ENCODE measurements at places on chromosomes 12 and 14.

DNA sequence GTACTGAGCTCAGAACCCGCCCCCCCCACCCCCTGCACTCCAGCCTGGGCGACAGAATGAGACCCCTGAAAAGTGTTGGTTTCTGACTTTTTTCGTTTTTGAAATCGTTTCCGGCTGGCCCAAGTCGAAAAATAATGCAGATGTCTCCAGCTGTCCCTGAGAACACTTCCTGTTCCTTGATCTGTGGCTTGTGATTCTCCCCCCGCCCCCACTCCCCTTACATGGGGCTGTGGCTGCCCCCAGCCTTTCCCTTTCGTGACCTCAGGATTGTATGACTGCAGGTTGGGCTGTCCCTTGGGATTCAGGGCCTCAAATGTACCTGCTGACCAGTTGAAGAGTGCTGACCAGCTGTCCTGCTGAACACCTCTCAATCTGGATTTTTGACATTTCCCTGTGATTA is 34.1 kb downstream of the NOC4L start:
- no peak for DNase-seq

DNA sequence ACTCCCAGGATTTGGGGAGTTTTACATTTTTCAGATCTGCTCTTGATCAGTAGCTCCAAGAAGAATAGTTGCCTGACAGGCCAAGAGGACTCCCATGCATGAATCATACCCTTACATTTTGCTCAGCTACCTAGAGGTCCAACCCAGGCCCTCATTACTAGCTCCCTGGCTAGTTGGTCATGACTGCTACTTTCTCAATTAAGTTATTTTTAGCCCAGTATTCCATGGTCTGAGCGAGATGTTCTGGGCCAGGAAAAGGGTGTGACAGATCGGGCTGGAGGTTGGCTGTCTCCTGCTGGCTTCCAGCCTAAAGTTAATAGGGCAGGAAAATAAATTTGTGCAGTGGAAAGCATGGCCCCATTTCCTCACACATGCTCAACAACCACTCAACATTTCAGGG is 379.2 kb downstream of the GRIN2B start:
- no peak for DNase-seq

DNA sequence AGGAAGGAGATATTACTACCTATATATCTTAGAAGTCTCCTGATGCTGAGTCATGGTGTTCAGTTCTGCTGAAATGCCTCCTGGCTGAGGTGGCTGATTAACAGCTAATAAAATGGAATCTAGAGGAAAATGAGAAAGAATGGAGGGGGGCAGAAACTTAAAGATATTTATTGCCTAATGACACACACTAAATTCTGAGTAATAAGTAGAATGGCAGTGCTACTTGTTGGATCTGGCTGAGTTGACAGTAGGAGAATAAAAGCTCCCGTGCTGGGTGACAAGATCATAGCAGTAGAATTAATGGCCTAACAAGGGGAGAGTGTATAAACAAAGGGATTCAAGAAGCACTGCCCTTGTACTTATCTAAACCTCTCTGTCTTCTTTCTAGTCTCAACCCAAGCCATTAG is 137.5 kb downstream of the CNTN1 start:
- DNase-seq, result no peak

GRCh38 chr14:59428581-59429012 is 36.6 kb downstream of the GPR135 start:
- no peak for DNase-seq

DNA sequence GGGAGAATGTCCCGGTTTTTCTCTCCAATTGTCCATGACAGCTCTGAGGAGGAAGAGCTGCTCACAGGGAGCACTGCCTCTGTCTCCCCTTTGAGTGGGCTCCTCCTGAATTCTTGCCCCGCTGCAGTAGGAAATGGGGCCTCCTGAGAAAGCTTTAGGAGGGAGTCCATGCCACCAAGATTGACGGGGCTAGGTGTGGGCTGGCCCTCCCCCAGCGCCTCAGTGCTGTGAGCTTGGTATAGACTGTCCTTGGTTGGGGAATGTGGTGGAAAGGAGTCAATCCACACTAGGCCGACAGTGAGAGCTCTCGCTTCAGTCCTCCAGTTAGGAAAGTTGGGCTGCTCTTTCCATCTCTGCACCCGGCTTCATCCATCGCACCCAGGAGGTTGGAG is 23.4 kb upstream of the CTDSP2 start:
- DNase-seq, result no peak

- no peak for DNase-seq
Measured at GRCh38 chr14:75510547-75510946, 11.7 kb upstream of the BATF start.

DNA sequence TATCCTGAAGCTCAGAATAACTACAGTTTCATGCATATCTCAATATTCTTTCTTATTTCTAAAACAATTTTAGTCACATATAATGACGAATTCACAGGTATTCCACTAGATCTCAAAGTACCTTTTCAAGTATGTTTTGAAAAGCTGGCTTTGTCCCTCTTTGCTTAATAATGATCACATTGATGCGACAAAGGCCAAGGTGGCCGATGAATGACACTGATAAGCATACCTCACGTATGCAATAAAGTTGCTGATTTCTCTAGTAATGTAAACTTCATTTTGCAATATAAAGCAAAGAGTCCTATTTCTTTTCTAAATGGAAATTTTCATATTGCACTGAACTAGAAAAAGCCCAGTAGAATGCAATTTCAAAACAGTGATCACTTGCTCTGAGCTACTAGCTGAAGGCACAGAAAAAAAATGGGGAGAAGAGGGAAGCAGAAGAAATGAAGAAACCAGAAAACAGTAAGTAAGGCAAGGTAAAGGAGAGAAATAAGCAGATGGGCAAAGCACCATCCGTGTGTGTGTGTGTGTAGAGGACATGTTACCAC is 29.3 kb downstream of the FGD6 start:
- DNase-seq, result no peak

DNA sequence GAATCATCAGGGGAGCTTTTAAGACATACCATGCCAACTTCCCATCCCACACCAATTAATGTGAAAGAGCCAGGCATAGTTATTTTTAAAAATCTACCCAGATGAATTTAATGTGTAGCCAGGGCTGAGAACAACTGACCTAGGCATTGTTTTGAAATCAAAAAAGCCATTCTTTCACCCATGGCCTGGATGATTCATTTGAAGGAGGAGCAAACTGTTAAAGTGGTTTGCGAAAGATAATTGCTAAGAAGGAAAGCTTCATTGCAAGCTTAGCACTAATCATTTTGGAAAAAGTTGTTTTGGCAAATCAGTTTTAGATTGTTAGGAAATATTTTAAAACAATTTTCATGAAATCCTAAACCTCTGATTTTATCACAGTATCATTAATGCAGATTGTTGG is 2.1 kb upstream of the GTSF1 start:
- DNase-seq, result no peak

- DNase-seq, result no peak
Measured at GRCh38 chr14:46653031-46653755, 1.6 kb upstream of the RPL10L start.

DNA sequence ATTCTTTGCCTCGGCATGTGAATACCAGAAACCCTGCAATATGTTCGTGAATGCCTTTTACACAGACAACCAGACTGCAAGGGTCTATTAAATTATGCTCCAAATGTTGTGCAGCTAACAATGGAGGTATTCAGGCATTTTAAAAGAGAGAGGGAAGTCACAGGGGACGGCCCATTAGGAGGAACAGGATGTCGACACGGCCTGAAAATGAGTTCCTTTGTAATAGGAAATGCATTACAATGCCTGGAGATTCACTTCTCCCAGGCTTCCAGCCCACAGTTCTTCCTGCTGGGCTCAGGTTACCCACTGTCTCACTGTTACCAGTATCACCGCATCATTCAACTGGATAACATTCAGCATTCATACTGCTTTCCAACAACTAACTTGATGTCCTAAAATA is 2.5 kb downstream of the DUSP6 start:
- peak; percentile 39 for DNase-seq

DNA sequence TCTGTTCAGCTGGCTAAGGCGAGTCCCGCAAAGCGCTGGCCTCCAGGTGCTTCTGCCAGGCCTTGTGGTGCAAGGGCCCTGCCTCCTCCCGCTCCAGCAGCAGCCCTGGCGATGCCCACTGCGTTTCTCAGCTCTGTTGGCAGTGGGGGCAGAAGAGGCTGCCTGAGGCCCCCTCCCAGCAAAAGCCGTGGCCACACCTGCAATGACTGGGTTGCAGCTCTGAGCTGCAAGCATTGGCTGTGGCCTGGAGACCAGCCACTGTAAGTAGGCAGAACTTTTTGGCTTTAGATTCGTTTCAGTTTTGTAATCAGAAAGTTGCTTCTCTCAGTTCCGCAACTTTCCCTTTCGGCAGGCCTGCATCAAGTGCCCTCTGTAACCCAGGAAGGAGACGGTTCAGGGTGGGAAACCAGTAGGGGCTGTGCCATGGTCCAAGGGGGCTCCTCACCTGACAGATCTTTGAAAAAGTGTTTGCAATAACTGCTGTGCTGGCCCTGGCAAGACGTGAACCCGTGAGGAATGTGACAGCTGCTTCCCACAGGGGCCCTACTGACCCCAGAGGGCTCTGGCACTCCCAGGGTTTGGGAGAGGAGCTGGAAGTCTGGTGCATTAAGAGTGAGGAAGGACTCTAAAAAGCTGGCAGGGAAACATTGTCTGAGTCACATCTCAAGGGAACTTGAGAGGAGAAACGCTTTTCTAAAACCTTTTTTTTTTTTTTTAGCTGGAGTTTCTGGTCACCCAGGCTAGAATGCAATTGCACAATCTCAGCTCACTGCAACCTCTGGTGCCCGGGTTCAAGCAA is 54.5 kb upstream of the MAX start:
- DNase-seq, result no peak

- DNase-seq, result no peak
Measured at GRCh38 chr14:60514378-60514740, 5.4 kb downstream of the SIX6 start.

DNA sequence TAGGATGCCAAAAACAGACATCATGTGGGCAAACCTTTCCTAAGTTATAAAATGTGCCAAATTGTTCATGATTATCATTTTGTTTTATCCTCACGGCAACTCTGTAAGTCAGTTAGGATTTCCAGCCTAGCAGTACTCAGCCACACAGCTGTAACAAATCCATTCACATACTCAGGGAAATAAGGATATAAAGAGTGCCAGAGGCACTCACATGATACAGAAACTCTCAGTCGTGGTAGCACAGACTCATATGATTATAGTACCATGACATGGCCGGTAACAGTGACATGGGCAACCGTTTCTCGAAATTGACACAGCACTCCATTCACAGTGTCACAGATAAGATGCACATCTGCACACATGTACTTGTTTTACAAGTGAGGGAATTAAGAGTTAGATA is 344.2 kb downstream of the LRIG3 start:
- DNase-seq, result no peak

DNA sequence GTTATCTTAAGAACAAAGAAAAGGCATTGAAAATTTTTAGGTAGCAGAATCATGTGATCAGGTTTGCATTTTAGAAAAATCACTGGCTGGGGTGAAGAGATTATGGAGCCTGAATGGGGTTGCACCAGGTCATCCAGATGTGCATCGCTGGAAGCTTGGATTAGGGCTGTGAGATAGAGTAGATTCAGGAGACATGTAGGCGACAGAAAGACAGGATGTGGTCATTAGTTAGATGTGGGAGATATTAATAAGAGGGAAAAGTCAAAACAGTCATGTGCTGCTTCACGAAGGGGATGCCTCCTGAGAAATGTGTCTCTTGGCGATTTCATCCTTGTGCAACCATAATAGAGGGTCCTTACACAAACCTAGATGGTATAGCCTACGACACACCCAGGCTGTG is 25.1 kb downstream of the TEAD4 start:
- no peak for DNase-seq

- DNase-seq, result no peak
Measured at GRCh38 chr12:50232206-50232605, 51.1 kb downstream of the LIMA1 start.

DNA sequence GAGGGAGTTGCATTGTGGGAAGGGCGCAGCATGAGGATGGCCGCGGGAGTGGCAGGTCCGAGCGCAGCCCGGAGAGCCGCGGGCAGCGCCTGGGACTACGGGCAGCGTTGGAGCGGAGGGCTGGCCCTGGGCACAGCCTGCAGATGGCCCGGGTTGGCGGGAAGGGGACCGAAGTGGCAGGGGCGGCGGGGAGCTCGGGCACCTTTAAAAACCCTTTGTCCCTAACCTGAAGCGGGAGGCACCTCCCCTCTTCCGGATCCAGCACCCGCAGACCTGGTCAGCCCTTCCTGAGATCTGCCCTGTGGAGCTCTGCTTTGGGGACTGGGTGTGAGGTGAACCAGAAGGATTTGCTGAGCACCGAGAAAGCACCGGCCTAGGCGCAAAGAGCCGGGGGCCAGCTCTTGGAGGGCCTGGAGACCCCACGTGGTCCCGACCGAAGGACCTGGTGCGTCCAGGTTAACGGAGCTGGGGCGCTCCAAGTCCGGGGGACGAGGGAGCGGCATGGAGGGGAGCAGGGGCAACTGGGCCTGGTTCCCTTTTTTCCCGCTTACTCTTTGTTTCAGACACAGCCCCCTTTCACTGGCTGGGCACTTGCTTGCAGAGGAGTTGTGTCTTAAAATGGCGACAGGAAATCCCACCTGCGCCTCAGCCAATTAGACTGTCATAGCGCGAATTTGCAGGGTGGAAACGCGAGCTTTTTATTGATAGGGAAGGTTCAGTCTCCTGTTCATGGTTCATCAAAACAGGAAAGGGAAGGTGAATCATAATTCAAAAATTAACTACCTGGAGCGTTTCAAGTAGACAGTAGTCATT is 792 bp upstream of the SLC38A1 start:
- peak; percentile 15 for DNase-seq

- no peak for DNase-seq
Measured at GRCh38 chr14:84707830-84708229, 822.1 kb upstream of the FLRT2 start.

DNA sequence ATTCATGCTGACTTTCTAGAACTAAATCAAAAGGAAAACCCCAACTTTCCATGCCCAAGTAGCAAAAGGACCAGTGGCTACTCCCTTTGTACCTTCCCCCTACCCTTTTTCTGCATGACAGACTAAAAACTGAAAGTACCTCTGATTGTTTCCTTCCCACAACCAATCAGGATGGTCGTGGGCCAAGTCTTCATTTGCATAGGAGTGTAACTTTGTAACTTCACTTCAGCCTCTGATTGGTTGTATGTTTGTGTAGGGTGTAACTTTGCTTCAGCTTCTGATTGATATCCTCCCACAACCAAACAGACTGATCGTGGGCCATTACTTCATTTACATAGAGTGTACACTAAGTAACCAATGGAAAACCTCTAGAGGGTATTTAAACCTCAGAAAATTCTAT is 96.5 kb downstream of the DENND5B start:
- DNase-seq, result no peak

- DNase-seq, result no peak
Measured at GRCh38 chr12:130706885-130707570, 9.1 kb downstream of the RIMBP2 start.

- no peak for DNase-seq
Measured at GRCh38 chr14:32324601-32325000, 4.5 kb upstream of the AKAP6 start.

DNA sequence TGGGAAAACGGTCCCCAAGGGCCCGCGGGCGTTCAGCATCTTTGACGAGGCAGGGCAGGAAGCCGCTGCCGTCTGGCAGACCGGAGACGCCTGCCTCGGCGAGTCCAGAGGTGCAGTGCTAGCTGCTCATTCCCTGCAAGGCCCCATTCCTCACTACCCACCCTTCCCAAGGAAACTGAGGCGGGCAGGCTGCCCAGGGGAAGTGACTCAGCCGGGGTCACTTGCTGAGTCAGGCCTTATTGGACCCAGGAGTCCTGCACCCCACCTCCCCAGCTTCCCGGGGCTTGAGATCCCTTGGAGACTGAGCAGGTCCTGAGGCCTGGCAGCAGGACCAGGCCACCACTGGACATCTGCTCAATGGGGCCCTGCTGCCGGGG is 3.7 kb downstream of the SH2B3 start:
- DNase-seq, result no peak
